Pons (tissue), 1 donor: ENCODE measurements at places on chromosomes 3 and 15.

DNA sequence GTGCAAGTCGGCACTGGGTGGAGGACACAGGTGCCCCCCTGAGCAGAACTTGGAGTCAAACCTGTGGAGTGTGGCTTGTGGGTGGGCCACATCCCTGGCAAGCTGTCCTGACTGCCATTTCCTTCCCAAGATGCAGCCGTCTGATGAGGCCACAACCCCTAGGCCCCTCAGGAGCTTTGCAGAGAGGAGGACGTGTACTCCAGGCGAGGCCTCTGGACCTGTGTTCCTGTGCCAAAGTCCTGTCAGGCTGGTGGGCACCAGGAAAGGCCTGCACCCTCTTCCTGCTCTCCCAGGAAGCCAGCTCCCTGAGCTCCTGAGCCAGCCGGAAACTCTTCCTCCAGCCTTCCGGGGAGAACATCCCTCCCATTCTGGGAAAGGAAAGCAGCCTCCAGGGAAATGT is 48.5 kb downstream of the CMTM6 start:
- DNase-seq = no peak

- DNase-seq = no peak
Measured at GRCh38 chr3:194054540-194054939, 81.4 kb upstream of the HES1 start.

DNA sequence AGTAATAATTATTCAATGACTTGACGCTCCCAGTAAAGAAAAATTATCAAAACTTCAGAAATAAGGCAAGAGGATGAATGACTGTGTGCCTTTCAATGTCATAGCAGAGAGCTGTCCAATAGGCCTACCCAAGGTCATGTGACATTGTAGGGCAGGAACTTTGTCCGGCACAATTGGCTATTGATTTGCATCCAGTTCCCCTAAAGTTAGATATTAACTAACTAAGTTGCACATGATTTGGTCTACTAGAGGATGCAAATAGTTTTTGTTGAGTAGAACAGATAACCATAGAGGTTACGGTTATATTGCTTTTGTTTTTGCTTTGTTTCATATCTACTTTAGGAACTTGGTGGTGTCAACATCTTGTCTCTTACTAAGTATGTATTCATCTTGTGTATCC is 127.9 kb upstream of the PFN2 start:
- DNase-seq = no peak

GRCh38 chr15:90072978-90073640 is 29.2 kb downstream of the IDH2 start:
- no peak for DNase-seq

- DNase-seq = no peak
Measured at GRCh38 chr3:38133209-38133556, 3.7 kb downstream of the ACAA1 start.

DNA sequence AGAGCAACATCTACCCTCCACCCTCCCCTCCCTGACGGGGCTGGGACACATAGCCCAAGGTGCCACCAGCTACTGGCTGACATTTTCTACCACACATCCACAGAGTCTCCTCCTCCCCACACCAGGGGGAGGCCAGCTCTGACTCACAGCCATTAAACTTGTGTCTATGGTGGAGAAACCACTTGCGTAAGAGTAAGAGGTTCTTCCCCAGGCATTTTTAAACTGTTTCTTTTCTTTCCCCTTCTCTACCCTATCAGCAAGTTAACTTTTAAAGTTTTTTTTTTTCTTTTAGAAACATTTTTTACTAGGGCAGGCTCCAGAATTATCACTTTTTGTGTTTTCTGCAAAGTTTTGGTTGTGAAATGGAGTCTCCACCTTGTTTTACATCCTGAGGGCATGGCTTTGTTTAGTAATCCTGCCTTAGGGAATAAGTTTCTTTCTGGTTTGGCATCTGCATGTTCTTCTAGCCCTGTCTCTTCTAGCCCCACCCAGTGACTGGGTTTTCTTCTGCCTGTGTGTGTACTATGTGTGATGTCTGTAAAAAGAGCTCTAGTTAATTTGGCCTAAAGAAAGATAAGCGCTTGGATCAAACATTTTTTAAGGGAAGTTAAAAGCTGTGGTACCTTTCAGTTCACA is 148.8 kb upstream of the GADL1 start:
- DNase-seq = no peak

DNA sequence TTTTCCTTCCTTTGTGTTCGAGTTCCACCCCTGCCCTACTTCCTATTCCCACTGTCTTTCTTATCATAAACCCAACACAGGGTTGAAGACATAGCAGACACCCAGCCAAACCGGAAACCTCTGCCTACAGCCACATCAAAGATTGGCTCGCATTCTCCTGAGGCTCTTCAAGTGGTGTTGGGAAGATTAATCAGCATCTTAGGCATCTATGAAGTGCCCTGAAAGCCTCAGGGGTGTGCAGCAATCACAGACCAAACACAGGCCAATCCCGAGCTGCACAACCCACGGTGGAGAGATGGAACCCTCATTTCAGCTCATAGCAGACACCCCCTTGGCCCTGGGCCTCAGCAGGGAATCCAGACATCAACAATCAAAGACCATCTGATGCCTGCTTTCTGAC is 255.9 kb downstream of the XXYLT1 start:
- DNase-seq = no peak

- DNase-seq = no peak
Measured at GRCh38 chr15:36897834-36898233, 202.5 kb downstream of the MEIS2 start.

DNA sequence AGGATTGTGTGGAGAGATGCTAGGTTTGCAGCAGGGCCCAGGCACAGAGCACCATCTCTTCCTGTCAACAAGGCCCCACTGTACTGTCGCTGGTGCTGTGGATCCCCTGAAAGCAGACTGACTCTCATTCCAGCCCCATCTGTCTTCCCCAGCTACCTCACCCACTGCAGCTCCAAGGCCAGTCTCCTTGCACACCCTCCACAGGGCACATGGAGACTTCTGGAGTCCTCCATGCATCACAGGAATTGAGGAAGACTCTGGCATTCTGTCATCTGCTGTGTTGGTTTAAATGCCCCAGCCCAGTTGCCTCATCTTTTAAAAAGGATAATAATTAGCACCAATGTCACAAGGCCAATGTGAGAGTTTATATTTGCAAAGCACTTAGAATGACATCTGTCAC is 301.2 kb downstream of the RPLP1 start:
- no peak for DNase-seq

DNA sequence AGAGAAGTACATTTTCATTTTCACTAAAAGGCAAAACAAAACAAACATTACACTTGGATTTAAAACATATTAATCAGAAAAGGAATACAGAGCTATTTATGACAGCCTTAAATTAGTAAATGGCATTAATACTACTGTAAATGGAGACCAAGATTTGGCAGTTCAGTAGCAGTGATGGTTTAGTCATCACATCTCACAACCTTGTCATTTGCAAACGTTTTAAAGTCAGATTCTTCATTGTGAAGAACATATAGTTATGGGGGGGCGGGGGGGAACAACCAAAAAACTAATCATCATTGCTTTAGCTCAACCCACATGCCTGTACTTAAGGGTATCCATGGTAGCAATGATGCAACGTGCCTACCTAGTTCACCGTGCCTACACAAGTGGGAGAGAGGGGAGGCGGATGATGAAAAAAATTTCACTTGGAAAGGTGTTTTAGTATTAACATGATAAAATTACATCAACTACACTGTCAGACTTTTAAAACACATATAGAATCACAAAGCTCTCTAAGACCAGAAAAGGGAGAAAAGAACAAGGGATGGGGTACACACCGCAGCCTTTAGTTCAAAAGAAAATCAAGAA is 40.1 kb downstream of the DLG1 start:
- no peak for DNase-seq

DNA sequence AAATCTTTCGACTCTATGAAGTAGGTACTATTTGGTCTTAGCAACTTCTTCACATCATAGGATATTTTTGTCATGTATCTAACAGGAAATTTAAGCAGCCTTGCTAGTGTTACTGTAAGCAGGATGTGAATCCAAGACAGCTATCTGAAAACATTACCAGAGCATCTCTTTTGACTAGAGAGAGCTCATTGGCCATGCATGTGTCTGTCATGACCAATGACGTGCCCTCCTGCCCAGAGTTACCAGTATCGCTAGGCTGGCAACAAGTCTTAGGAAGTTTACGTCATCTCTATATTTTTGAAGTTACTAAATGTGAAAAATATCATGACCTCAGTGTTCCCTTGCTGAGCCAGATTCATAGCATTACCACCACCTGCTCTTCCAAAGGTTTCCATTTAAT is 130.9 kb upstream of the TP63 start:
- no peak for DNase-seq

- no peak for DNase-seq
Measured at GRCh38 chr15:60400944-60401343, 3.2 kb upstream of the ANXA2 start.

DNA sequence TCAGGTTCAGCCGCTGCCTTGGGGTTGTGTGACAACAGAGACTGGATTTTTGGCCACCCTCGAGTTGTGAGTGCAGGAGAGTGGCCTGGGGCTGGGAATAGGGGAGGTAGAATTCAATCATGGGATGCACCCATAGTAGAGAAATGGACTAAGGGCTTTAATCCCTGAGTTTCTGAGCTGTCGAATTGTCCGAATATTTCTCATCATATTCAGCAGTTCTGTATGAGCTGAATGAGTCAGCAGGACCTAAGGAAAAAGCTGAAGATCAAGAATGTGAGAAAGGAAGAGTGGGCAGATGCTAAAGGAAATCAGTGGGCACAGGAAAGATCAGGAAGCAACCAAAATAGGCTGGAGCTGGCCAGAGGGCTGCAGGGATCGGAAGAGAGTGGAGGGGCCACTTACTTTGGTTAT is 44.4 kb upstream of the SACM1L start:
- DNase-seq = no peak

- DNase-seq = no peak
Measured at GRCh38 chr3:67531181-67532101, 123.0 kb downstream of the SUCLG2 start.

DNA sequence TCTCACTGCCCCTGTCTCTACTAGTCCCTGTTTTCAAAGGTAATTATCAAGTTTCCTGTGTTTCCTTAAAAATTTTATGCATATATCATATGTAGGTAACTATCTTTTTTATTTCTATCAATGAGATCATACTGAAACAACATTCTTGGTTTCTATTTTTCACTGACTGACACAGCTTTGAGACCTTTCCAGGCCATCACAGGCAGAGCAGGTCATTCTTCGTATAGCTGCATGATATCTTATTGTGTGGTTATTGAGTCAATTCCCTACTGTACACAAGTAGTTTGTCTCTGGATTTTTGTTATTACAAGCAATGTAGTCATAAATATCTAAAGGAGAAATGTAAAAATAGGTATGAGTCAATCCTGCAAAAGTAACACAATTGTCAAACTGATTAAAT is 169.6 kb downstream of the CFAP20DC start:
- no peak for DNase-seq

- DNase-seq = peak; percentile 72
Measured at GRCh38 chr15:51681303-51681963, at the start of gene SCG3. TSS of gene SCG3 (plus strand) at chr15:51681503. CDS start at chr15:51681756, 253 bp downstream.

GRCh38 chr3:128083396-128083795 is 31.2 kb downstream of the SEC61A1 start:
- DNase-seq = no peak

- DNase-seq = no peak
Measured at GRCh38 chr3:145145461-145145860, 1015.5 kb downstream of the PLOD2 start.

- DNase-seq = peak; percentile 49
Measured at GRCh38 chr15:73982222-73982962, 9.7 kb downstream of the STOML1 start.

- no peak for DNase-seq
Measured at GRCh38 chr3:137024348-137024747, 66.6 kb downstream of the IL20RB start.

DNA sequence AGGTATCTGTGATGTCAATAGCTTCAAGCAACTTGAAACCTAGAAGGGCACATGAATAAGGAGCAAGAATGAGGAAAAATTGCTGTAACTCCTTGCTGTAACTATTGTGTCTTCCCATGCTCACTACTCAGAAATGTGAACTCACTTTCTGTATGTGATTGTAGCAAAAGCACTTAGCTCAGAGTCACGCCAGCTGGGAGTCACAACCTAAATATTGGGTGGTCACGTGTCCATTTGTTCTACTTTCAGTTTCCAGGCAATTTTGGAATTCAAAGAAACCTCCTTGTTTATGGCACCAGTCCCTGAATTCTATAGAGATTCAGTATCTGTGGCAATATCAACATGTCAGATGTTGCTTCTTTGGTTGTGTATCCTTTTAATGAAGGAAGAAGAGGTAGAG is 241.6 kb upstream of the AZI2 start:
- DNase-seq = no peak

DNA sequence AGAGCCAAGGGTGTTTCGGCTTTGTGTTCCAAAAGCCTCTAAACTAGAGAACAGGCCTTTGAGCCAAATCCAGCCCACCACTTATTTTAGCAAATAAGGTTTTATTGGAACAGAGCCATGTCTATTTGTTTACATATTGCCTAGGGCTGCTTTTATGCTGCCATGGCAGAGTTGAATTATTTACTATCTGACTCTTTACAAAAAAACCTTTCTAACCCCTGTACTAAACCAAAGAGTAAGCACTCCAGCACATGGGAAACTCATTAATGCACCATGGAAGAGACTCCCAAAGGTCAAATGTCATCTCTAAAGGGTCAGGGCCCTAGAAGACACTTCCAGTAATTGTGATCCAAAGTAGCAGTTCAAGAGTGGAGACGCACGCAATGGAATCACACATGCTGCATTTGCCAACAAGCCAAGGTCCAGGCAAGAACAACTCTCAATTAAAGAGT is 22.3 kb downstream of the OSBPL10 start:
- DNase-seq = no peak

DNA sequence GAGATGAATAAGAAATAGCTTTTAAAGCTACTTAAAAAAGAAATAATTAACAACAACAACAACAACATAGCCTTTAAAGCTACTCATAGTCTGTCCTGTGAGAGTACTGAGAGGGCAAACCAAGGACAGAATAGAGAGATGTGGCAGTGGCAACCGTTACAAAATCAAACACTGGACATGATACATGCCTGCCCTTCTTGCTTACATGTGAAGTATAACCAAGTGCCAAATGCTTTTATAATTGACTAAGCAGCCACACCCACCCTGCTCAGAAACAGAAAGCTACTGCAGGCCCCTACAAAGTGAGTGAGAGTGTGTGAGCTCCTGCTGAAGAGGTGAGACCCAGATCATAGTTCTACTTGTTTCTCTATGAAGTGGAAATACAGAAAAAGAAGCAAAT is 38.4 kb downstream of the NDUFB4 start:
- DNase-seq = no peak

DNA sequence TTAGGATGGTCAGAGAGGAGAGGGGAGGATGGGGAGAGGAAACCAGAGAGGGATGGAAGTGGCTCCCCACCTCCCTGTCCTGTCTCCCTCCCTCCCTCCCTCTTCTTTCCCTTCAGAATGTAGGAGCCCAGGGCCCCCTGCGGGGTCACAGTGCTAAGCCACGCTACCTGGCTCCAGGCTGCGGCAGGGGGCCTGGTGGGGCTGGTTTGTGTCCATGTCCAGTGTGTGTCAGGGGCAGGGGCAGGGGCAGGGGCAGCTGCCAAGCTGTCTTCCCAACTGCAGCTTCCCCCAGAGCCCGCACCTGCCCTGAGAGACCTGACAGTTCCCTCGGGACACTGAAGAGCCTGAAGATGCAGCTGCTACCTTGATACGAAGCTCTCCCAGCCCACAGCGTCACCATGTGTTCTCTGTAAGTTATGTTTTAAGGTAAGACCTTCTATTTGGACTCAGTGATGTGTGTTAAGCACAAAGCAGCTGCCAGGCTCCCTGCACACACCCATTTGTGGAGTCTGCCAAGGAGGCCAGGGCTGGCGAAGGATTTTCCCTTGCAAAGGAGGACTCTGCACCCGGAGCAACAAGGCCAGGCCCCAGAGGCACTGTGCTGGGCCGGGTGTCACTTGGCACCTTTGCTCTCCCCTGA is 121.8 kb upstream of the SMAD3 start:
- DNase-seq = no peak

- DNase-seq = no peak
Measured at GRCh38 chr3:58617338-58617761, 40.2 kb upstream of the FAM107A start.
